ENCODE measurements at places on chromosomes 2 and 18.

- DNase-seq = no peak
Observed at GRCh38 chr2:7609974-7610373, 692.8 kb downstream of the RNF144A start.

DNA sequence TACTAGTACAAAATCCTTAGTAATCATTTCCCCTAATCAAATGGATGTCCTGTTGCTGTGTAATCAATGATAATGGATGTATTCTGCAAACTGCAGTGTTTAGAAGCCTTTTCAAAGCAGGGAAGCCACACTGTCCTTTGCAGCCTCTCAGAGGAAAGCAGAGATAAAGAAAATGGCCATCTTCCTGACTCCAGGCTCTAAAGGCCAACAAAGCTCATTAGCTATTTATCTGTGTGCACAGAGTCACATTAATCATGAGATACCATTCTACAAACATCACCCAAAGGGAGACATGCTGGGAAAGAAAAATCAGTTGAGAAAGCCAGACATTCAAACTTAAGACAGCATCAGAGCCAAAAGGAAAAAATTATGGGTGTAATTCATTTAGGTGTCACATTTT is 165.0 kb downstream of the RAD51AP2 start:
- no peak for DNase-seq

- DNase-seq = no peak
Observed at GRCh38 chr2:223889229-223889628, 51.8 kb upstream of the AP1S3 start.

GRCh38 chr18:8506251-8507049 is 102.8 kb upstream of the RAB12 start:
- DNase-seq = no peak
